ENCODE measurements at places on chromosomes 1 and 21.

DNA sequence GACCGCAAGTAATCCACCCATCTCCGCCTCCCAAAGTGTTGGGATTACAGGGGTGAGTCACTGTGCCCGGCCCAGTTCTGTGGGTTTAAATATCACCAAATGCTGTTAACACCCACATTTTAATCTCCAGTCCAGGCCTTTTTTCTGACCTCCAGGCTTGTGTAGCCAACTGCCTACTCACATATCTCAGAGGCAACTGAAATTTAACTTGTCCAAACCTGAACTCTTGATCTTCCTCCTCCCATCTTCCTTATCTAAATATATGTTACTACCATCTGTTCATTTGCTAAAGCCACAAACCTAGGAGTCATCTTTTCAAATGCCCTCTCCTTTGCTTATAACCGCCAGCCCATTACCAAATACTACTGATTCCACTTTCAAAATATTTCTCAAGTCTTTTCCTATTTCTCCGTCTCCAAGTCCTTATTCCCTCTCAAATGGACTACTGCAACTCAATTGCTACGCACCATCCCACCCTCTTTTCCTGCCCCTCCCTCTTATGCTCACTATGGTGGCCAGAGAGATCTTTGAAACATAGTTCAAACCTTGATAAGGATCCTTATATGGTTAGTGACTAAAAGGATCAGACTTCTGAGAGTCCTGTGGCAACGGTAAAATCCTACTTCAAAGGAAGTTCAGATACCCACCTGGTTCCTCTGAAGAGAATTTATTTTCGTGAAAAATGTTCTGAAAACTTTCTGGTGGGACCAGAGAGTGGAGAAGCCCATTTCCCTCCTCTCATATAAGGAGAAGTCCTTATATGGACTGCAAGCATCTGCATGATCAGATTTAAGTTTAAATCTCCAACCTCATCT is 78.5 kb upstream of the CDC42BPA start:
- DNase-seq = no peak

DNA sequence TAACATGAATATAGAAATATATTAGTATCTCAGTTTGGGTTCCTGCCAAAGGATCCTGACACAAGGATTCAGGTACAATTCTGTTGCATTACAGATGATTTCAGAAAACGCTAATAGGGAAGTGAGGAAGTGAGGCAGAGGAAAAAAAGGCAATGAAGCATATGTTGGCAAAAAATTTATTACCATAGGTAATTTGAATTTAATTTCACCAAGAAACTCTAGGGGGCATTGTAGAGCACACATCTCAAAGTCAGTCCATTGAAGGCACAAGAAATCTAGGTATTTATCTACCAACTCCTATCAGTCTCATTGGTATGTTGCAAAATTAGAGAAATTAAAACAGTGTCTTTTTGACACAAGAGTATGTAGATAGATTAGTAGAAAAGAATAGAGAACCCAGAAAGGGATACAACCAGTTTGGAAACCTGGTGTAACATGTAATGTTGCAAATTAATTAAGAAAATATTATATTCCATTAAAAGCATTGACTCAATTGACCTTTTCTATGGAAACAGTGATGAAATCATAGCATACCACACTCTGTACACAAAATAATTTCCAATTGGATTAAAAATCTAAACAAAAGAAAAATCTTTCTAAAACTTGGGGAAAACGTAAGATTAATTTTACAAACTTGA is 104.9 kb upstream of the SNX7 start:
- DNase-seq = no peak

- no peak for DNase-seq
These were observed 54.9 kb upstream of the B3GALT2 start for GRCh38 chr1:193241132-193241827.

GRCh38 chr1:72634946-72635345 is 352.6 kb upstream of the NEGR1 start:
- DNase-seq = no peak

GRCh38 chr21:45211661-45212060 is 76.0 kb downstream of the POFUT2 start:
- DNase-seq = no peak

DNA sequence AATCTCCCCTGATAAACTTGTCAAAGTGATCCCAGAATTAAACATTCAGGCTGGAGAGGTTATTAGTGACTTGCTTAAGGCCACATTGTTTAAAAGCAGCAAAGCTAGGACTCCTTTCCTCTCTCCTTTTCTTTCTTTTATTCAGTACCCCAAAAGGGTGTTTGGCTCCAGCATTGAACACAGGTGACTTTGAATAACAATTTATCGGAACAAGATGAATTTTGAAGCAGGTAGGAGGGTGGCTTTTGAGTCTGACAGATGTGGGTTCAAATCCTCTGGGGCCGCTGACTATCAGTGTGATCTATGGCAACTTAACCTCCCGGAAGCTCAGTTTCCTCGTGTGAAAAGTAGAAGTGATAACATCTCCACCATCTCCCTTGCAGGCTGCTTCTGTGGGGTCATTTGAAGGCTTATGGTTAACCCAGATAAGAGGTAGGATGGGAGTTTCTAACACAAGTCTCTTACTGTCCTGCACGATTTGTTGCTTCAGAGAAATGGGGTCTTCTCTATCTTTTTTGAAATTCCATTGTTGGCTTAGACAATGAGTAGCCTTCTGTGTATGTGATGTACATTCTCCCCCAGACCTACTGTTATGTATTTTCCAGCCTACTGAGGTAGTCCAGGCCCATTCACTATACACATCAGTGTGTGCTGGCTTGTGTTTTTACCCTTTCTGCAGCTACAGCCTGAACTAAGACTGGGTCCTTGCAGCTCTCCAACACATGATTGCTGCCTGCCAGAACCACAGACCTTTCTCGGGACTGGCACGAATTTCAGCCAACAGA is 29.0 kb downstream of the JUN start:
- no peak for DNase-seq

DNA sequence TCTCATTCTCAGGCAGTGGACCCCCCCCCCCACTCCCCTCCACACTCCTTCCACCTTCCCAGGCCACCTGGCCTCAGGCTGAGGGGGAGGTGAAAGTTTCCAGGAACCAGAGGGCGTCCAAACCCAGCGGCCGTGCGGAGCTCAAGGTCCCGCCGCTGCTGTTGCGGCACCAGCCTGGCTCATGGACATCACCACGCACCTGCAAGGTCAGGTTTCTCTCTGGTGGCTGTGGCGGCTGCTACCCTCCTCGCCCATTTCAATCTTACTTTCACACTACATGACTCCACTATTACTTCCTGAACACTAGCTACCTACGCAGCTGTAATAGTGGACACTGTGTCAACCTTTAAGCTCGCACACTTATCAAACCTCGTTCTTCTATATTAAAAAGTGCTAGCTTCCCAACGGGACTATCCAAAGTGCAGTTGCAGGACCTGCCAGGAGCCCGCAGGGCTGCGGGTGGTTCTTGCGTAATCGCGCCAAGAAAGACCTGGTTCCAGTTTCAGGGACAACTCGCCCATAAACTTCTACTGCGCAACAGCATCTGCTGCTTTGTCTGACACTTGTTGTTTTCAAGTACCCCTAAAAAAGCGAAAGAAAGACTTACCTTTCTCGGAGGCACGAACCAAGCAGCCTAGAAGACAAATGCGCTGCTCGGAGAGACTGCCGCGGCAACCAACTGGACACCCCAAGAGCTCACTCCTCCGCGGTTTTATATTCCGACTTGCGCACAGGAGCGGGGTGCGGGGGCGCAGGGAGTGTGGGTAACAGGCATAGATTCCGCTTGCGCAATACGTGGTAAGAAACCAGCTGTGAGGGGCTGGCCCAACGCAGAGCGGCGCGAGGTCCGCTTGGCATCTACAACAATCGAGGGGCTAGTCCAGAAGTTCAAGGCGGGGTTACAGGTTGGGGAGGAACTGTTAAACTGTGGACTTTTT is at the start of gene DIRAS3:
TSS of gene DIRAS3 (minus strand) at position 687 of the 938 bp plus-strand sequence. CDS start 3,330 bp downstream, outside the sequence.
- peak; percentile 22 for DNase-seq

DNA sequence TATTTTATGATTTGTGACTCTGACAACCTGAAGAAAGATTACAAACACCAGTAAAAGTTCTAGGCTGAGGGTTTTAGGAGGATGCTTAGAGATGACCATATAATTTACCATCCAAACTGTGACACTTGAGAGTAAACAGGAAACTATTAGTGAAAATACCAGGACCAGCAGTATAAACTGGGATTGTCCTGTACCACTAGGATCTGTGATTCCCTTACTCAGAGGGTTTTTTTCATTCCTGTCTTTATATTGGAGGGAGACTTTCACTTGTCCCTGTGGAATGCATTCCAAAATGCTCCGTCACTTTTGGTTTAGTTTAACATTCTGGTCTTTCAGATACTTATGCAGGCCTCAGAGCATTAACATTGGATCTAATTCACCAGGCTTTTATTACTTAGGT is 482.9 kb downstream of the PTBP2 start:
- DNase-seq = no peak

DNA sequence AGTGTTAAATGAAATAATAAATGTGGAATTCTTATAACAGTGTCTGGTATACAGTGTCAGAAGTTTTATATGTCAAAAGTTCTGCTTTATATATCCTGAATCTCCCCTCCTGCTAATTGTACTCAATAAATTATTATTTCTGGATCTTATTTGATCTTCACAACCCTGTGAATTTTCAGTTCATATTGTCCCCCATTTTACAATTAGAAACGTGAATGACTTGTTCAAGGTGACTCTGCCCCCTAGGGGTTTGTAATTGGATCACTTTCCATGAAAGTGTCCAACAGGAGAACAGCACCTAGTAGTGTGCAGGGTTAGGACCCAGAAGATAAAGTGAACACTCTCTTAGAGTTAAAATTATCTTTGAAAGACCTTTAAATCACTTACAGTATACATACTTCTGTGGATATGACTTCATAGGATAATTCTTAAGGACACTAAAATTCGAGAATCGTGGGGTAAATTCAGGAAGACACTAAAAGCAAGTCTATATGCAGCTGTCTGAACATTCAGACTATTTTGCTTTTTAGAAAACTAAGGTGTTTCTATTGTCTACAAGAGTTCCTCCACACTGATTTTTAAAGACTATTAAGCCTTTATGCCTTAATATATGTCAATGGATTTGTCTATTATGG is 4.5 kb upstream of the DDR2 start:
- no peak for DNase-seq

DNA sequence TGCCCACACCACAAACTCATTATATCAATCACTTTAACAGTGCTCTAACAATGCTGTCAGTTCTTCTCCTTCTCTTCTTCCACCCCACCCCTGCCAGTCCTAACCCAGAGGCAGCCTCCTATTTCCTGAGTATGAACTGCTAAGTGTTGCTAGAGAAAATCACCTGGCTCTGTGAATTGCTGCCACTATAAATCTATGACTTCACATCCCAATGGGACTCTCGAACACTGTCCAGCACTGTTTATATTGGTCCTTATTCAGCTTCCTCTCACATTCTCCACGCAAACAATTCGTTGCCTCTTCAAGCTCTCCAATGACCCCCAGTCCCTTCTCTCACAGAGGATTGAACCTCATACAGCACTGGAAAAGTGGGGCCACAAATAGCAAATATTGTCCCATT is 27.0 kb upstream of the USH2A start:
- DNase-seq = no peak

- no peak for DNase-seq
These were observed 17.4 kb upstream of the HIVEP3 start for GRCh38 chr1:41936107-41936506.

- peak; percentile 49 for DNase-seq
These were observed 28.1 kb upstream of the ACBD6 start for GRCh38 chr1:180530501-180530900.

DNA sequence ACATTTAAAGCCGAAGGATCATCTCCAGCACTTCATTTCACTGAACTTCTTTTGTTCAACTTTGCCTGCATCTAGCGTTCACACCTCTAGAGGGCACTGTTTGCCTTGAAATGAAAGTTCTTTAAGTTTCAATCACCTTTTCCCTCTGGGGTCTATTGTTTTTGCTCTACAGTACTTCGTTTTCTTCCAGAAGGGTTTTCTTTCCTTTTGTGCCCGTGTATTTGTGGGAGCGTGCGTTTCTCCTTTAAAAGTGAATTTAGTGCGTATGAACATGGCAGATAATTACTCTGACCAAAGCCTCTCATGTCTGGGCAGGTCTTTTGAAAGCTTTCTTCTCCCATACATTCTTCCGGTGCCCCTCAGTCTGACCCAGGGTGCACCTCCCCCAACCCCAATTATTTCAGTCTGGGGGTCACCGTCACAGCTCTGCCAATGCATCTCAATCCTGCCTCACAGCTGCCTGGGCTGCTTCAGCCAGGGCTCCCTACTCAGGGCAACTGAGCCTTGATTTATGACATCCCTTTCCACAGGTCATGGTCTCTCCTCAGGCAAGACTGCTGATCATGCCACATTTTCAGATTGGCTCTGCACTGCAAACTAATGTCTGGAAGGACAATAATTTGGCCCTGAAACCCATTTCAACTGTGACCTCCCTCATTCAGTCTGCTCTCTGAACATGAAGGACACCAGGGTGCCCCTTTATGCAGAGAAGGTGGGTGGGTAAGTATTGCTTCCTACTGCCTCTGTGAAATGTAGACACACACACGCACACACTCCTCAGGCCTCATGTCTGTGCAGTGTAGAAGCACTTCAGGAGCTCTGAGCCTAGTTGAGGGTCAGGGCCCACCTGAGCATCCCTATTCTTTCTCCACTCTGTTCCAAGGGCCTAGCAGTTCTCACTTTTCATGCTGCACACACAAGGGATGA is 88.6 kb downstream of the NUF2 start:
- DNase-seq = peak; percentile 77

DNA sequence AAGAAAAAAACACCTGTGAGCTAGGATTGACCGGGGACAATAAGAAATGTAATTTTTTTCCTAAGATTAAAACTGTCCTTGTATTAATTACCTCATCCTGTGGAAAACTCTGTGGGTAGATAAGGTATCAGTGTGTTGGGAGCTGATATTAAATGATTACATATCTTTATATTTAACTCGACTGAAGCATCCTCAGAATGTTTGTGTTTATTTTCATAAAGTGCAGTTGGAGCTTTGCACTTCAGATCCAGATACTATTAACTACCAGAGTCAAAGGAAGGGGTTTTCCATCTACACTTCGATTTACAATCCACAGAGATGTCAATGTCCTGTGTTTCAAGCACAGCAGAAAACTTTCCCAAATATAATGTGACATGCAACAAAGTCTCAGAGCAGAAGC is 164.5 kb downstream of the NR5A2 start:
- DNase-seq = no peak

- DNase-seq = no peak
These were observed 133.9 kb upstream of the IVNS1ABP start for GRCh38 chr1:185450917-185451316.

DNA sequence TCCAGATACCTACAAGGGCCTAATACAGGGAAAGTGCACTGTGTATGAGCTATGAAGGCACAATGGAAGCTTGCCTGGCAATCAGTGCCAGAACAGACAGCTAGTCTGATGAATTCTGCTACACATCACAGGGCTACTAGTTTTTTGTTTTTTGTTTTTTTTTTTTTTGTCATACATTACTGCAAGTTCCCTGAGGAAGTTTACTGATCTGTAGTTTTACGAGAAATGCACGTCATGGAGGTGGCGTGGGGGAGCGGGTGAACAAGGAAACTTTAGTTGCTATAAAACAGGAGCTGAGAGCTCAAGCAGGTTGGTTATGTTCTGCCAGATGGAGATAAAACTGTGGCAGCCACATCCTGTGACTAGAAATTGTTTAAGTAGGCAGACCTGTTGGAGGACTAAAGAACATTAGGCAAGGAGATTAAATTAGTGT is 17.7 kb downstream of the PTPRC start:
- no peak for DNase-seq

GRCh38 chr1:24751833-24752232 is 6.6 kb downstream of the CLIC4 start:
- DNase-seq = no peak
